ENCODE measurements at places on chromosomes 12 and 14. TPM values are rescaled to one million over a fixed set of nuclear protein-coding genes. Genes with fewer than 3 reads are reported as not detected.

Gene MORN3
- 0.97 TPM for total RNA-seq

Gene CFAP54
- total RNA-seq, result 37.5 TPM

Gene CABP1
- not detected for total RNA-seq

Gene P2RX7
- 0.65 TPM for total RNA-seq

Gene CLEC2A
- total RNA-seq, result not detected

Gene FAM234B
- total RNA-seq, result 6.2 TPM

All from epithelial cell of umbilical artery (primary cell).